ENCODE measurements at places on chromosomes 12 and 14. TPM values are rescaled to one million over a fixed set of nuclear protein-coding genes. Genes with fewer than 3 reads are reported as not detected.
A peak's percentile ranks its signal among the peaks of the same experiment; 100 is the strongest.

DNA sequence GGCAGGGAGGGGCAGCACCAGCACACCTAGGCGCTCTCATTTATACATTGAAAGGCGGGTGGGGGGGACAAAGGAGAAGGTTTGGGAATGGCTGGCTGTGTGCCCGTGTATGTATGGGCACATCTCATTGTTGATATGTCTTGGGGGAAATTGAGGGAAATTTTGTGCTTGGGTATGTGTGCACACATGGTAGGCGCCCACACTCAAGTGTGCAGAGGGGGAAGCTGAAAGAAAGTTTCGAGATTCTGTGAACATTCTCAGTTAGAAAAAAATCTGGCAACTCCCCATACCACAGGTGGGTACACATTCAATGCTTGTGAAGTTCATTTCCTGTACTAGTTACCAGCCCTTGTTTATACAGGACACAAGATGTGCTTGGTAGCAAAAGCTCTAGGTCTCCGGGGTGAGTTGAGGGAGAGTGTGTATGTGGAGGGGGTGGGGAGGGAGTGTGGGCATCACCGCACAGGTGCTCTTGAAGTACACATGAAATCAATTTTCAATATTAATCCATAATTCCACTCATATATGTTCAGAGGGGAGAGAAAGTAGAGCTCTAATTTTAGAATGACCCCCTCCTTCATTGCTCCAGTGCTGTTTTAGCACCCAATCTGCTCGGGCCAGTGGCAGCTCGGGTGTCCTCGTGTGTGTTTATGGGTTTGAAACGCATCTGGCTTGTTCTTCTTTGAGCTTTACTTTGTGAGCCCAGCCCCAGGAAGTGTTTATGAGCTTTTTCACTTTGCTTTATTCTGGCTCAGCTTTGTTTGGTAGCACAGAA lies 286.0 kb downstream of the ZFP36L1 start:
- peaks cover 47% of the 10 kb centered on the region for H3K4me1 ChIP-seq
- H3K4me3 ChIP-seq: no peak overlapping the region
- peak overlapping the region; percentile 67 for H3K27ac ChIP-seq
- no peaks in the 10 kb centered on the region for H3K36me3 ChIP-seq
- no peak for DNase-seq

- H3K4me1 ChIP-seq: no peaks in the 10 kb centered on the region
- H3K27ac ChIP-seq: no peak overlapping the region
- H3K4me3 ChIP-seq: no peak overlapping the region
- no peak for DNase-seq
- no peaks in the 10 kb centered on the region for H3K27me3 ChIP-seq
- no peaks in the 10 kb centered on the region for H3K36me3 ChIP-seq
These were observed 15.9 kb downstream of the AMN1 start for GRCh38 chr12:31712877-31713276.

Gene IL31
- not detected for total RNA-seq

Gene GPR68
- total RNA-seq: 0.80 TPM

Gene GNG2
- 13.2 TPM for total RNA-seq

Gene PROX2
- not detected for total RNA-seq

Gene VWF
- 31.3 TPM for total RNA-seq
